NCI-H1694 treated with DMSO at 0.1 percent for 48 hours (cell line): ENCODE measurements at places on chromosomes 6 and 20.

DNA sequence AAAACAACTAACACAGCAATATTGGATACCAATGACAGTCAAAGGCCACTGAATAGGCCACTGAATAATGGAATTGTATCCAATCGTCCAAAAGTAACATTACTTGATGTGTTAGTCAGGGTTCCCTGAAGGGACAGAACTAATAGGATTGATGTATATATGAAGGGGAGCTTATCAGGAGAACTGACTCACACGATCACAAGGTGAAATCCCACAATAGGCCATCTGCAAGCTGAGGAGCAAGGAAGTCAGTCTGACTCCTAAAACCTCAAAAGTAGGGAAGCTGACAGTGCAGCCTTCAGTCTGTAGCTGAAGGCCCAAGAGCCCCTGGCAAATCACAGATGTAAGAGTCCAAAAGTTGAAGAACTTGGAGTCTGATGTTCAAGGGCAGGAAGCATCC lies 571.4 kb downstream of the PRKN start:
- DNase-seq: no peak

DNA sequence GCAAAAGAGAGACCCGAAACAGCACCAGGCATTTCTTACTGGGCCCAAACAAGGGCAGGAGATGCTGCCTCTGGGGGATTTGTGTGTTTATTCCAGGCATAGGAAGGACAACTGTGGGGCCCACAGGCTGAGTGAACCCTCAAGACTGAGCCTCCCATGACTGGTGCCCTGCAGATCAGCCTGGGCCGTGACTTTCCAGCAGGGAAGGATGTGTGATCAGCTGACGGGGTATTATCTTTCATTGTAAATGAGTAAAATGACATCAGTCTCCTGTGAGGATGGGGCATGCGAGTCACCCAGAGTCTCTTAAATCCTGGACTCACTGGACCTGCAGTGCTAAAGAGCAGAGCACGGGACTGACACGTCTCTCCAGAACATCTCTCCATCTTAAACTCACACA lies 3.9 kb upstream of the TEAD3 start:
- no peak for DNase-seq

DNA sequence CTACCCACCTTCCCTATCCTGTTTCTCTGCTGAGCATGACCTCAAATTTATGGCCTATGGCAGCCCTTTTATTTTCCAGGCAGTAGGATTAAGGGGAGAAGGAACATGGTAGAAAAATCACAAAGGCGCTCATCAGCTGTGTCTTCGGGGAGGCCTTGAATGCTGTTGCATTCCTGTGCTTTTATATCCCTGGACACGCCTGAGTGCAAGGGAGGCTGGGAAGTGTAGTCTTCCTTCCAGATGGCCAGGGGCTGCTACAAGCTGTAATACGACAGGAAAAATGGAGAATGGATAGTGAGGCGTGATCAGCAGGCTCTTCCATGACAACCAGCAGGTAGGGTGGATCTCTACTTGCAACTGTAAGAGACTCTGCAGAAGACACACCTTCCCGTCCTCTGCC lies 210.9 kb upstream of the GGTLC1 start:
- no peak for DNase-seq

- no peak for DNase-seq
Measured at GRCh38 chr6:108186226-108186625, 20.4 kb downstream of the NR2E1 start.

- no peak for DNase-seq
Measured at GRCh38 chr6:156794546-156795354, 17.6 kb downstream of the ARID1B start.

DNA sequence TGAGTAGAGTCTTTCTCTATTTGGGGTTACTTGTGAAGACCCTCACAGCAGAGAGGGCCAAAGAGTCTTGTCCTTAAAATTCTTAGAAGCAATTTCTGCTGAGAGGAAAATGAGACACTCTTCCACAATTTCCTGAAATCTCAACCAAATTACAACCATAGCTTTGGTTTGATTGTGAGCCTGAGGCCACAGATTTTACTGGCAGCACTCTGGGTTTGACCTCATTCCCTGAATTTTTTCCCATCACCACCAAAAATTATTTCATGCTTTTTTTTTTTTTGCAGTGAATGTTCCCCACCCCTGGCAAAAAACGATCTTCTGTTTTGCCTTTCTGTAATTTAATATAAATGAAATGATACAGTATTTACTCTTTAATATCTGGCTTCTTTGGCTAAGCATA lies 125.5 kb downstream of the THEMIS start:
- no peak for DNase-seq

- DNase-seq: no peak
Measured at GRCh38 chr6:44667668-44668390, 280.3 kb downstream of the CDC5L start.

DNA sequence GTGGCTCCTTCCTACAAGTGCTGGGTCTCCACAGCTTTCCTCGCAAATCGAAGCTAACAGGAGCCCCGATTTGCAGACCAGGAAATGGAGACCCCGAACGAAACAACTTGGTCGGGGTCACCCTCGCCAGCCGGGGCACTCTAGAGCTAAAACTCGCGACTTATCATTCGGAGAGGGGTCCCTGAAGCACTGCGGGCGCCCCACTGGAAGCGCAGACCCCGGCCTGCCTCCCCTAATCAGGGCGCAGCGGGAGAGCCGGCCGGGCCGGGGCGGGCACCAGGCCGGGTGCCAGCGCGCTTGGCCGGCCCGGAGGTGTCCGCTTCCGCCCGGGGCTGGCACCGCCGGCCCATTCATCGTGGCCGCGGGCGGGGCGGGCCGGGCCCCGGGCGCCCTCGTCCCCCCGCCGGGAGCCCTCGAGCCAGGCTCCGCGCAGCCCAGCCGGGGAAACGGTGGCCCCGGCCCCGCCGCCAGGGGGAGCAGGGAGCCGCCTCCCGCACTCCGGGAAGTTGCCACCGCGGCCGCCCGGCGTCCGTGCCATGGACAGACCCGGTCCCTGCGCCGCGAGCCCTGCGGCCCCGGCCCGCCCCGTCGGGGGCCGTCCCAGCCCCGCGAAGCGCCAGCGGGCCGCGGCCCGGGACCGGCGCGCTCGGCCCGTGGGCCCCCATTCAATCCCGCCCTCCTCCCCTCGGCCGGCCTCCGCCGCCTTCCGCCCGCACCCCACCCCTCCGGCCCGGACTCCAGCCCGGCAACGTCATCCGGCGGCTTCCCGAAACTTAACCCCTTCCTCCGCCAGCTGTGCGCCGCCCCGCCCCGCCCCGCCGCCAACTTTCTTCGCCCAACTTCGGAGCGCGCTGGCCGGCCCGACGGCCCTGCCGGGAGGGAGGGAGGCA lies 961 bp downstream of the RRBP1 start:
- no peak for DNase-seq

DNA sequence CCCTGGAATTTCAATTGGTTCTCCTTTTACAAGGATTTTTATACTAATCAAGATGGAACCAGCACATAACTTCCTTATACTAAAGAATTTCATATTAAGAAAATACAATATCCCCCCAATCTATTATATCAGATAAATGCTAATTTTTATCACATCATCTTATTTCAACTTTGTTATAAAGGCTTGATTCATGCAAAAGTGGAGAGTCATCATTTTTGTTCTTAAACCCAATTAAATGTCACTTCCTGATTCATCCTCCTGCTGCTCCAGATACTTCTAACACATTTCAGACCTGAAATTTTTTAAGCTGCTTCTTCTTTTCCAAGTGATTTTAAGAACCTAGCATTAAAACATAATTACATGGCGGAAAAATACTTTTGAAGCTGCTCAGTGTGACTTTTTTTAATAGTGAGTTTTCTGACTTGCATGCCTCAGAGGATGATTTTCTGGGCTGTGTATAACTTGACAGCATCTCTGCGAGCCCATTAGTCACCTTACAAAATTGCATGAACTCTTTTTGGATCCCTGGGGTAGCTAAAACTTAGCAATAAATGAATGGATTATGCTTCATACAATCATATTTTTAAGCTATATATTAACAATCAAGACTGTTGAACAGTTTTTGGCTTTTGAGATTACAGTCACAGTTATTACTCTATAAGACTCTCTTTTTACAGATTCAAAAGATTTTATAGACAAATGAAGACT lies 134.1 kb downstream of the ELOVL4 start:
- no peak for DNase-seq

- no peak for DNase-seq
Measured at GRCh38 chr20:58781138-58781537, 69.6 kb downstream of the GNAS-AS1 start.

DNA sequence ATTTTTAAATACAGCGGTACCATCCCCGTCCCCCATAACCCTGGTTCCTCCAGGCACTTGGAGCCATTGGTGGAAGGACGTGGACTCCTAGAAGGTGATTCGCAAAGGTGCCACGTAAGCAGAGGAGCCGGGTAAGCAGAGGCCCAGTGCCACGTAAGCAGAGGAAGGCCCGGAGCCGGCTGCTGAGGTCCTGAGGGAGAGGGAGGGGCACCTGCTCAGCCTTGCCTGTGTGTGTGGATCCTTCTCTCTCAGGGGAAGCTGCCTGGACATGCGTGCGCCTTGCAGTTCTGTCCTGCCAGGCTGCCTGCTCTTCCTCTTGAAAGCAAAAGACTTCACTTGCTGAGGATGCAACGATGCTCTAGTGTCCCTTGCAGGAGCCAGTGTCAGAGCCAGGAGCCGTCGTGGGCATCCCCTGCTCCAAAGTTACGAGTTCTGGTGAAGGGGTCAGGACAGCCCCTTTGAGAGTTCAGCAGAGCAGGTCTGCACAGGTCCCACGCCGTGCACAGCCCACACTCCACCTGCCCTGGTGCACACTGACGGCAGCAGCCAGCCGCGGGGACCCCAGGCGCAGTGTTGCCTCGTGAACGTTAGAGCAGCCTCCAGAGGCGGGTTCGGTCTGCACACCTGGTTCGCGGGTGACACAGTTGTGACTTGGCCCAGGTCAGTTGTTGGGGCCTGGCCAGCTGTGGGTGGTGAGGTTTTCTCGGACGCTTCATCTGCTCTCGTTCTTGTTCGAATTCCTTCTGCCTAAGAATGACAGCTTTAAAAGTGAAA lies 1.9 kb upstream of the NKAIN4 start:
- DNase-seq: no peak

DNA sequence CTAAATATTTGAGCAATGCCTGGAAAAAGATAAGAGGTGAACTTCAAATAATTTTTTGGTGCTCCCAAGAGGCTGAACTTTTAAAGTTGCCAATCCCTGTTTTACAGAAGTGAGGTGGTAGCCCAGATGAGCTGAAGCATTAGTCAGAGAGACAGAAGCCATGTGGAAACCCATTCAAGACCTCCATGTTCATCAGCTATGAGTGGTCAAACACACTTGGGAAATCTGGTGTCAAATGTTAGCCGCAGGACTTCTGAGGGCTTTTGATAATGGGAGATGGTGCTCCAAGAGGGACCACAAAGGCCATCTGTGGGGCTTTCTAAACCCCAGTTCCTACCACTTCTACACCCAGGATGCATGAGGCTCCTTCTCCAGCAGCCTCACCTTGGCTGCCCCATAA lies 77.5 kb upstream of the MRPS10 start:
- DNase-seq: no peak

- DNase-seq: peak; percentile 75
Measured at GRCh38 chr20:38033330-38034107, at the start of the genes RPRD1B and TTI1. Gene RPRD1B, plus strand, starts transcription at chr20:38033746. Its CDS starts 202 bp downstream, at chr20:38033948. Gene TTI1, minus strand, starts transcription at chr20:38033456. Its CDS starts 19,640 bp downstream, at chr20:38013816.

- no peak for DNase-seq
Measured at GRCh38 chr6:51992876-51993275, 94.5 kb downstream of the PKHD1 start.

DNA sequence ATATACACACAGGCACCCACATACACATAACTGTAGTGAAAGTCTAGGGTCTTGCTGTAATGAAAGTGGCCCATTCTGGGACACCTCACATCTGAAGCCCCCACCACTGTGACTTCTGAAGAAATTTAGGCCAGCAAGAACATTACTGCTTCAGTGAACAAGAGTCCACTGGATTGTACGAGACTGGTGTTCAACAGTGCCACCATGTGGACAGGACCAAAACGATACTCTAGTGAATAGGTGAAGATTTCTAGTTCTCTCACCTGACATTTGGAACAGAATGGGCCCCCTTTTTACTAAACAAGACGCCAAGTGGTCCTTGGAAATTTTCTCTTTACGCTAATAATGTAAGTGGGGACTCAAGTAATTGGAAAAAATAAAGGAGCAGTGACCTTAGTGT lies 156.9 kb downstream of the MAFB start:
- DNase-seq: no peak

DNA sequence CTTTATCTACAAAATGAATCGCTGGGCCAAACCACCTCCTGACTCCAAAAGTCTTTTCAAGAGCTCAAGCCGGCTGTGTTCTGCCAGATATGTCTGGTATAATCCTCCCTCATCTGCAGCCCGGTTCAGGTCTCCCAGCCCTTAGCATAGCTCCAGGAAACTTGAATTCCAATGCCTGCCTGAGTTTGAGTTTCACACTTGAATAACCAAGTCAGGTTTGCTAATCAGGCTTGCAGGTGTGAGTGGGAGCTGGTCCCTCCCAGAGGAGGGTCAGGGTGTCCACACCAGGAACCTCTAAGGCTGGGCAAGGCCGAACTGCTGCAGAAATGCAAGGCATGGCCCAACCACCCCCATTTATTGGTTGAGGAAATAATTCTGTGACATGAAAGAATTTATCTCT lies 96.6 kb downstream of the TMEM242 start:
- DNase-seq: no peak

GRCh38 chr20:51481341-51481914 lies 61.1 kb downstream of the NFATC2 start:
- DNase-seq: no peak

DNA sequence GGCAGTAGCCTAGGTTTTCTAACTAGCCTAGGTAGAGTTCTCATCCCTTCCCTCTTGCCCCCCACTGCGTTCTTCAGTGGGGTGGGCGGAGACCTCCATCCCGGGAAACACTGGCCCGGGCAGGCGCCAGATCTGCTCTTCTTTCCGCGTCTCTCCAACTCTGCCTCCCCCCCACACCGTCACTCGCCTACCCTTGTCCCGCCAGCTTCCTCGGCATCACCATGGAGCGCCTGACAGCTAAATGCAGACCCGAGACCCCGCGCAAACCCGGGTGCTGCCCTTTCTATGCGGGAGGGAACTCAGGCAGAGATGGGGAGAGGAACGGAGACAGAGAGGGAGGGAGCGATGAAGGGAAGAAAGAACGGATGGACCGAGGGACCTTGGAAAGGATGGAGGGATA lies 1494.8 kb upstream of the DEFB115 start:
- no peak for DNase-seq
